EL (cell line): ENCODE measurements at places on chromosomes 13 and 19.

DNA sequence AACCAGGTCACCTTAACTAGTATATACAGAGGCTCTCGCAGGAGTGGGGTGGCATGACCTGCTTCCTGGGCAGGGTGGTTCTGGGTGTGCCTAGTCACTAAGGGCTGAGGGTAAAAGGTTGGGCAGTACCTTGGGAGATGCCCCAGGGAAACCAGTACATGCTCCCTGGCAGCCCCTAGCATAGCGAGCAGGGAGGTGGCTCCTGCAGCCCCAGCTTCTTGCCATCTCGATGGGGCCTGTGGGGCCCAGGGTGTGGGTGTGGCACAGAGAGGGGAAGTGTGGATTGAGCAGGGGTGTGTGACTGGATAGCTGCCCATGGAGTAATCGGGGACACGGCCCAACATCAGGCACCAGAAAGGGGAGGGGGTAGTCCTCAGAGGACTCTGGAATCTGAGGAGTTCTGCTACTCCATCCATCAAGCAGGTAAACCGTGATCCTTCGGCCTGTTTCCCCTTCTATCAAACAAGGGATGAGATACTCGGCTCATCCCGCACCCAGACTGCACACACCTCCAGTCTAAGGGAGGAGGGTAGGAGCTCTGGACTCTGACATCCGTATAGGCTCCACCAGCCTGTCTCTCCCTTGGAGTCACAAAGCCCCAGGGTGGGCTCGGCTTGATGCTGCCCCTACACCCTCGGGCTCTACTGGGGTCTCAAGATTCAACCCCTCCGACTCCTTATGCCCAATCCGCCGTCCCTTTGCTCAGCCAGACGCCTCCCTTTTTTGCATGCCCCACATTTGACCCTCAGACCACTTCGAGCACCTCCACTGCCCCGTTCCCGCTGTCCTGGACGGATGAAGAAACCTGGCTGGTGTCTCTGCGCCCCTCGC, 1.1 kb downstream of the ZBTB45 start:
- DNase-seq = peak; percentile 8

GRCh38 chr19:28500982-28501630, 711.8 kb downstream of the UQCRFS1 start:
- DNase-seq = no peak

DNA sequence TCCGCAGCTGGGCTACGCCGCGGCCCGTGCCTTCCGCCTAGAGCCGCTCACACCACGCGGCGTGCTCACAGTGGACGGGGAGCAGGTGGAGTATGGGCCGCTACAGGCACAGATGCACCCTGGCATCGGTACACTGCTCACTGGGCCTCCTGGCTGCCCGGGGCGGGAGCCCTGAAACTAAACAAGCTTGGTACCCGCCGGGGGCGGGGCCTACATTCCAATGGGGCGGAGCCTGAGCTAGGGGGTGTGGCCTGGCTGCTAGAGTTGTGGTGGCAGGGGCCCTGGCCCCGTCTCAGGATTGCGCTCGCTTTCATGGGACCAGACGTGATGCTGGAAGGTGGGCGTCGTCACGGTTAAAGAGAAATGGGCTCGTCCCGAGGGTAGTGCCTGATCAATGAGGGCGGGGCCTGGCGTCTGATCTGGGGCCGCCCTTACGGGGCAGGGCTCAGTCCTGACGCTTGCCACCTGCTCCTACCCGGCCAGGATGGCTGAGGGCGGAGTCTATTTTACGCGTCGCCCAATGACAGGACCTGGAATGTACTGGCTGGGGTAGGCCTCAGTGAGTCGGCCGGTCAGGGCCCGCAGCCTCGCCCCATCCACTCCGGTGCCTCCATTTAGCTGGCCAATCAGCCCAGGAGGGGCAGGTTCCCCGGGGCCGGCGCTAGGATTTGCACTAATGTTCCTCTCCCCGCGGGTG, 7.4 kb downstream of the DBP start:
- DNase-seq = no peak

- no peak for DNase-seq
These were observed 9.6 kb downstream of the ABHD8 start for GRCh38 chr19:17293605-17294004.

DNA sequence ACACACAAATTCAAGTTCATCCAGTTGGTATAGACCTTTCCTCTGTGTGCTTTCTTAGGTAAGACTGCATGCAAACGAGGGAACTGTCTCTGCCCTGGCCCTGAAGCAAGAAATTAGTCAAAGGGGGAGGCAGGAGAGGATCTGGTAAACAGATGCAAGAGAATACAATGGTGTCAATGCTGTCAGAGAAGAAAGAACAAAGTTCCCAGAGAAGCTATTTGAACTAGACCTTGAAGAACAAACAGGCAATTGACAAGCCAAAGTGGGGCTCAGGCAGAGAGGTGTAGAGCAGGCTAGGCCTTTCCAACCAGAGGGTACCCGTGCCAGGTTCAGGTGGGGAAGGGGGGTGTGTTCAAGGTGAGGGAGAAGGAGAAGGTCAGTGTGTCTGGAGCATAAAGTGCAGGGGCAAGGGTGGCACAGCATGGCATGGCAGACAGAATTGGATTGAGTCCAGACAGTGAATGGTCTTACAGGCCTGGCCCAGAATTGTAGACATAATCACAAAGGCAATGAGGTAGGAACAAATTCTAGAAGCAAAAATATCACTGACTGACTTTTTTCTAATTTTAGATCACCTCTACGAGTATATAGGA, 95.0 kb upstream of the STARD13 start:
- no peak for DNase-seq

DNA sequence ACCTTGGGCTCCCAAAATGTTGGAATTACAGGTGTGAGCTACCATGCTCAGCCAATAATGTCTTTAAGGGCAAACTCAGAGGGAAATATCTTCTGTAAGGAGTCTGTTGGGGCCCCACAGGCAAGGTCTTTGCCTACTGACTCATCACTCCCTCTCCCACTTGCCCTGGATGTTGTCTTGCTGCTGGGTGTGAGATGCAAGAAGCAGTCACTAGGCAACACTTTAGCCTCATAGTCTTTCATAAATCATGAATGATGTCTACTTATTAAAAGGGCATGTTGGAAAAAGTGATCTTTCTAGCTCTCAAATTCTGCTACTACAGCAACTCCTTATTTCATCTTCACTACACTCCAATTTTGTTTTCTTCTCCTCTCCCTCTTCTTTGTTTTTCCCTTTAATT, 34.6 kb upstream of the SLC10A2 start:
- DNase-seq = no peak

GRCh38 chr13:71663431-71663830, 203.6 kb downstream of the DACH1 start:
- no peak for DNase-seq

GRCh38 chr13:110298505-110299282, 8.3 kb downstream of the COL4A1 start:
- DNase-seq = no peak

GRCh38 chr13:47252627-47253026, 355.8 kb upstream of the HTR2A start:
- no peak for DNase-seq
